ENCODE measurements at places on chromosomes 4 and X. TPM values are rescaled to one million over a fixed set of nuclear protein-coding genes. Genes with fewer than 3 reads are reported as not detected.

GRCh38 chr4:30962939-30963338 is 242.8 kb downstream of the PCDH7 start:
- no peak for DNase-seq

DNA sequence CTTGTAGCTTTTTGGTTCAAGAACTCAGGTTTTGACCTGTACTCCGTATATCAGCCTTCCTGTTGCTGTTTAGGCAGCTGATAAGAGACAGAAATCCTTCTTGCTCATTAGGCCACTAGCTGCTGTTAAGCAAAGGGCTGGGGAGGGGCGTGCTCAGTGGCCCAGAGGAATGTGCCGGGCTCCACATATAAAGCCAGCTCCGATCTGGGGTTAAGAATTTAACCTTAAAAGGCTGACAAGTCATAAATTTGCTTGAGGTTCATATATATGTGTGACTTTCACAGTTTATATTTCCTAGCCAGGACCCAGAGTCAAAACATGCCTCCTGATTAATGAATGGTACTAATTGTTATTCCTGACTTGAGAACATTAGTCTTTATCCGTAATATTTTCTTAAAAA is 15.3 kb downstream of the GPC3 start:
- no peak for DNase-seq

- DNase-seq, result no peak
These were observed 2246.0 kb downstream of the ARAP2 start for GRCh38 chr4:33998291-33998690.

- no peak for DNase-seq
These were observed 356.4 kb downstream of the KLHL4 start for GRCh38 chrX:87874043-87874442.

DNA sequence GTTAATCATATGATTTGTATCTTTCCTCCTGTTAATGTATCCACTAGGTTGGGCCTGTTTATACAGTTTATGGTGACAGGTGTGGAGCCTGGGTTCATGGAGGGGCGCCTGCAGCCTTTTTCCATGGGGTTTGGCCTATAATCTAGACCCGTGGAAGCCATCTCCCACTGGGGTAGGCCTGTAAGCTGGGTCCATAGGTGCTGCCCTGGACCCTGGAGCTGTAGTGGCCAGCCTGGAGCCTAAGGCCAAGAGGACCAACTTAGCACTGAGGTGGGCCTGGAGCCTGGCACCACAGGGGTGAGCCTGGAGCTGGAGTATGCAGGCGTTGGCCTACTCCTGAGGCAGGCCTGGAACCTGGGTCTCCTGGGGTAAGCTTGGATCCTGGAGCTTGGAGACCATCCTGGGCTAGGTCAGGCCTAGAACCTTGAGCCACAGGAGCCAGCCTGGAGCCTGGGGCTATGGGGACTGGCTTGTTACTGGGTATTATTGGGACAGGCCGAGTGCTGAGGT is 249.4 kb upstream of the HTR2C start:
- no peak for DNase-seq

- DNase-seq, result no peak
These were observed 106.1 kb upstream of the TMEM150C start for GRCh38 chr4:82667761-82668480.

- no peak for DNase-seq
These were observed 64.5 kb upstream of the STS start for GRCh38 chrX:7083021-7083420.

DNA sequence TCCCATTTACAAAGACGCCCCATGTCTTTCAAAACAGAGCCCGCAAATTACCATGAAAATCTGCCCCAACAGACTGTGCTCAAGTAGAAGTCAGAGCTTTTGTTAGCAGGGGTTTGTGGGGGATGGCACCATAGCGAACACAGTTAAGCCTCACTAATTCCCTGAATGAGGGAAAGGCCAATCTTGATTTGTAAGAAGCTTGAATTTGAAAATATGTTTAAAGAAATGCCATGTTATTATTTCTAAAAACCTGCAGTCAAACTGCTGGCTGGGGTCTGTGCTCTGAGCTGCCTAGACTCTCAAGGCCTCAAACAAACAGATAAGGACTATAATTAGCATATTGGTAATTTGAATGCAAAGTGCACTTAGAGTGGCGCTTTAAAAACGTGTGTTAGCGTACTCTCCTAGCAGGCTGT is 9.4 kb upstream of the PAK3 start:
- DNase-seq, result no peak

KANTR gene
- 31.8 TPM for polyA plus RNA-seq

SSX1 gene
- not detected for polyA plus RNA-seq

CEP135 gene
- 21.0 TPM for polyA plus RNA-seq

All from left renal cortex interstitium (tissue), 4 donors.